ENCODE measurements at places on chromosomes 2 and 18. TPM values are rescaled to one million over a fixed set of nuclear protein-coding genes. Genes with fewer than 3 reads are reported as not detected.

The TEX44 gene
- total RNA-seq, result not detected

The CFAP65 gene
- total RNA-seq, result not detected

The TMEM178A gene
- 3.2 TPM for total RNA-seq

The CELF4 gene
- 0.69 TPM for total RNA-seq

The ATP5F1A gene
- 369 TPM for total RNA-seq

The DARS1 gene
- 64.9 TPM for total RNA-seq

The KIAA2012 gene
- 0.10 TPM for total RNA-seq

The UPP2 gene
- not detected for total RNA-seq

The DAPL1 gene
- total RNA-seq, result 41.6 TPM

The IL1RL1 gene
- 8.7 TPM for total RNA-seq

The SLC38A11 gene
- 0.69 TPM for total RNA-seq

The BMP10 gene
- total RNA-seq, result not detected

The DYSF gene
- total RNA-seq, result 23.2 TPM

The KLF11 gene
- total RNA-seq, result 16.1 TPM

The DYTN gene
- total RNA-seq, result not detected

The TXNDC9 gene
- 28.8 TPM for total RNA-seq

The TGFA gene
- 21.8 TPM for total RNA-seq

The GCG gene
- total RNA-seq, result not detected

The EMX1 gene
- total RNA-seq, result not detected

The CRYGD gene
- not detected for total RNA-seq

The FAM161A gene
- 6.4 TPM for total RNA-seq

The LAMA3 gene
- 60.6 TPM for total RNA-seq

The CTNNA2 gene
- total RNA-seq, result 0.49 TPM

The CAPN14 gene
- 0.49 TPM for total RNA-seq

The SSB gene
- total RNA-seq, result 81.2 TPM

The RNF152 gene
- total RNA-seq, result 60.2 TPM

The STAT4 gene
- total RNA-seq, result 4.3 TPM

The TMBIM1 gene
- 90.2 TPM for total RNA-seq

The HSBP1L1 gene
- total RNA-seq, result 9.8 TPM

The KATNAL2 gene
- total RNA-seq, result 6.3 TPM

The C2orf68 gene
- total RNA-seq, result 21.8 TPM

The FAM124B gene
- 4.9 TPM for total RNA-seq

The ECEL1 gene
- 0.30 TPM for total RNA-seq

The ALLC gene
- not detected for total RNA-seq

The SIX3 gene
- total RNA-seq, result not detected

The ANKRD30B gene
- 0.20 TPM for total RNA-seq

The SP5 gene
- 1.8 TPM for total RNA-seq

The SLC14A1 gene
- 11.9 TPM for total RNA-seq

The PLA2R1 gene
- total RNA-seq, result 11.3 TPM

The SCG2 gene
- total RNA-seq, result 0.20 TPM

The CMPK2 gene
- total RNA-seq, result 3.1 TPM

The DCDC2C gene
- 0.20 TPM for total RNA-seq

The CHRNG gene
- total RNA-seq, result 1.6 TPM

The CABYR gene
- total RNA-seq, result 2.9 TPM

The ACADL gene
- 3.6 TPM for total RNA-seq

The ZNF532 gene
- 82.8 TPM for total RNA-seq

The TAF4B gene
- 7.2 TPM for total RNA-seq

The TFPI gene
- total RNA-seq, result 44.5 TPM

The KCNK3 gene
- 0.49 TPM for total RNA-seq

The ZNF407 gene
- total RNA-seq, result 21.6 TPM

The CSRNP3 gene
- total RNA-seq, result 5.5 TPM

Data from skin of body (tissue), 3 donors.